ENCODE measurements at places on chromosomes 4 and X.

GRCh38 chr4:54495641-54496040, 162.1 kb upstream of the KIT start:
- DNase-seq: no peak

GRCh38 chrX:143854006-143854405, 29.9 kb upstream of the UBE2NL start:
- DNase-seq: no peak

DNA sequence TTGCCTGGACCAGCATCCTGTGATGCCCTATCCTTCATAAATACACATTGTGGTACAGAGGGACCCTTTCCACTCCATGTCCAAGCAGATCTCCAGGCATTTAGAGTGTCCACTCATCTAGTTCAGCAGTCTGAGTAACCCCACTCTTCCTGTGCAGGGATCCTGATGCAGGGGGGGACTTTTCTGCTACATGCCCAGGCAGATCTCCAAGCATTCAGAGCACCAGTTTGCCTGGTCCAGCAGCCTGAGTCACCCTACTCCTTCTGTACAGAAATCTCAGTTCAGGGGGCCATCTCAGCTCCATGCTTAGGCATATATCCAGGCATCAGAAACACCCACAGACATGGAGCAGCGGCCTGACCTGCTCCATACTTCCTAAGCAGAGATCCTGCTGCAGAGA, 1089.8 kb downstream of the FAT4 start:
- DNase-seq: no peak

- DNase-seq: no peak
Observed at GRCh38 chr4:3223956-3224748, 24.8 kb upstream of the MSANTD1 start.

GRCh38 chrX:123424546-123424945, 240.5 kb downstream of the GRIA3 start:
- no peak for DNase-seq

GRCh38 chr4:168551945-168552695, 55.3 kb downstream of the PALLD start:
- no peak for DNase-seq

- DNase-seq: no peak
Observed at GRCh38 chrX:132940727-132941327, 17.6 kb downstream of the HS6ST2 start.

GRCh38 chr4:138835832-138836533, 179.6 kb upstream of the NOCT start:
- no peak for DNase-seq

GRCh38 chr4:77652237-77652897, 46.7 kb downstream of the CXCL13 start:
- DNase-seq: no peak

- no peak for DNase-seq
Observed at GRCh38 chrX:144681501-144681900, 565.8 kb upstream of the SPANXN1 start.

DNA sequence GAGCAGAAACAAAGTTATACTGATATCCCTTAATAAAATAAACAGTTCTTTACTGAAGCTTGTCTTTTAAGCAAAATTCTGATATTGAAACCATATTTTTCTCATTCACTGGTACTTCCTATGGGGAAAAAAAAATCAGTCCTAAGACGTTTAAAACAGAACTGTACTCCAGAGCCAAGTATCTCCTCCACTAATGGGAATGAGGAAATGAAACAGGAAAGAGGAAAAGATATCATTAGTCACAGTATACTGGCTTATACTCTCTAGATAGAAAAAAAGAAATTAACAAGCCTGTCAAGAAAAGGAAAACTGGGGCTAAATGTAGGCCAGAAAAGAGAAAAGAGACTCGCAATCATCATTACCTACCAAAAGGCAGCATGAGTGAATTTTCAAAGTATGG, 252.7 kb downstream of the CENPC start:
- no peak for DNase-seq

DNA sequence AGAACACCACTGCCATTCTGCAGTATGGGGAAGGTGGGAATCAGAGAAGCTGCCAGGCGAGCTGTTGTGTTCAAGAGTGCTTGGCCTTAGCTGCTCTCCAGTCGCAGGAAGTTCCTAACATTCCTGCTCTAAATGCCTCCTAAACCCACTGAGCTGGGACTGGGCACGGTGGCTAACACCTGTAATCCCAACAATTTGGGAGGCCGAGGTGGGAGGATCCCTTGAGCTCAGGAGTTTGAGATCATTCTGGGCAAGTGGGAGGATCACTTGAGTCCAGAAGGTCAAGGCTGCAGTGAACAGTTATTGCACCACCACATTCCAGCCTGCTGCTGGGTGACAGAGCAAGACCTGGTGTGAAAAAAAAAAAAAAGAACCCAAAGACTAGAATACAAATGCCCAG, 690.3 kb upstream of the FAM241A start:
- no peak for DNase-seq

DNA sequence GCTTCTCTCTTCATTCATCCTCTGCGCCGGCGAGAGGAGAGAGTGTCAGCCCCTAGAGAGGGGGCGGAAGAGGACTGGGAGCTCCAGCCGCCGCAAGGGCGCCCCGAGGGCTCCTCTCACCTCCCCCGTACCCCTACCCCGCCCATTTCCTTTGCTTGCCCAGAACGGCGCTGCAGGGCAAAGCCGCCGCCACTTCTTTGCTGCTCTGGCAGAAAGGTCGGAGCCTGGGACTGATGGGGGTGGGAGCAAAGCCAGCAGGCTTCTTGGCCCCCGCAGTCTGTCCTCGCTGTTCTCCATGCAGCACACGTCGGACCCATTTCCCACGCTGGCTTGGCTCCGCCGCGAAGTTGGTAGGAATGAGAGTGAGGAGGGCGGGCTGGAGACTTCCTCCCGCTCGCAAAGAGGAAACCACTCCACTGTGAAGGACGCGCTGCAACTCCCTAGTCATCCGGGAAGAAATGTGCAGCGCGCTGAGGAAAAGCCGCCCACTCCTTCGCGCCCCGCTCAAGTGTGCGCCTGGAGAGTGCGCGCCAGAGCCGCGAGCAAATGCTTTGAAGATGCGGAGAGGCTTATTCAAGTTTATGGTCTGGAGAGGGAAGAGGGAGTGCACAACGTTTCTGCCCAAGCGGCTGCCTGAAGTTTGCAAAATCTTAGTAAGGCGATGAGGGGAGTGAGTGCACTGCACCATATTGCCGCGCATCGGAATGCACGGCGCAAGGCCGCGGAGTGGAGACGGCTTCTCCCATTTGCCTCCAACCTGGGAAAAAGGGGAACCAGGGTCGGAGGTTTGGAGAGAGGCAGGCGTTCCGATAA, 2.8 kb upstream of the PCDH7 start:
- DNase-seq: no peak

DNA sequence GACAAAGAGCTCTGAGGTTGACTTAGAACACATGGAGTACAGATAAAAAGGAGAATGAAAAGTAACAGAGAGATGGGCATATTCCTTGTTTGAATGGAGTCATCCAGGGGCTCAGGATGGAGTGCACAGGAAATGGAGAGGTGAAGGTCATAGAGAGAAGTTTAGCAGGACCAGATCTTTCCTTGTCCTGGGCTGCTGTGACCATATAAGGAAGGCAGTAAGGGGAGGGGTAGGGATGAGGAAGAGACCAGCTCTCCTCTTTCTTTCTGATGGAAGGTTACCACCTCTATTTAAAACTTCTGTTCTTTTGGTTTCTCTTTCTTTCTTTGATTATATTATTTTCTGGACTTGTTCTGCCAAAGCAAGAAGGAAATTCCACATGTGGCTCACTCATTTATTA, 27.0 kb downstream of the AR start:
- no peak for DNase-seq
